Choroid plexus epithelial cell (primary cell): ENCODE measurements at places on chromosomes 4 and X.

DNA sequence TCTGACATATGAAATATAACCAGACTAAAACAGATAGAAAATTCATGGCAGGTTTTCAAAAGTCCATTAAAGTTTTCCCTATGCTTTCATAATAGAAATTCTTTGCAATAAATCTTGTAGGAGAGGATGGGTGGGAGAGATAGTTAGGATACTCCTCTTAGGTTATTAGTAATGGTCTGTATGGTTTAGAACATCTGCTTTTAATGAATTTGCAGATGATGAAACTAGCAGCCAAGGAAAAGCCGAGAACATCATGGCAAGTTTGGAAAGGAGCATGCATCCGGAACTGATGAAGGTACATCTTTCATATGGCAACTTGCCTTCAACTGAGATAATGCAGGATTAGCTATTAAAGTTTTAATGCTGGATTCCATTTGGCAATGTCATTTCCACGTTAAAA, 70.7 kb downstream of the DOCK11 start:
- no peak for DNase-seq

DNA sequence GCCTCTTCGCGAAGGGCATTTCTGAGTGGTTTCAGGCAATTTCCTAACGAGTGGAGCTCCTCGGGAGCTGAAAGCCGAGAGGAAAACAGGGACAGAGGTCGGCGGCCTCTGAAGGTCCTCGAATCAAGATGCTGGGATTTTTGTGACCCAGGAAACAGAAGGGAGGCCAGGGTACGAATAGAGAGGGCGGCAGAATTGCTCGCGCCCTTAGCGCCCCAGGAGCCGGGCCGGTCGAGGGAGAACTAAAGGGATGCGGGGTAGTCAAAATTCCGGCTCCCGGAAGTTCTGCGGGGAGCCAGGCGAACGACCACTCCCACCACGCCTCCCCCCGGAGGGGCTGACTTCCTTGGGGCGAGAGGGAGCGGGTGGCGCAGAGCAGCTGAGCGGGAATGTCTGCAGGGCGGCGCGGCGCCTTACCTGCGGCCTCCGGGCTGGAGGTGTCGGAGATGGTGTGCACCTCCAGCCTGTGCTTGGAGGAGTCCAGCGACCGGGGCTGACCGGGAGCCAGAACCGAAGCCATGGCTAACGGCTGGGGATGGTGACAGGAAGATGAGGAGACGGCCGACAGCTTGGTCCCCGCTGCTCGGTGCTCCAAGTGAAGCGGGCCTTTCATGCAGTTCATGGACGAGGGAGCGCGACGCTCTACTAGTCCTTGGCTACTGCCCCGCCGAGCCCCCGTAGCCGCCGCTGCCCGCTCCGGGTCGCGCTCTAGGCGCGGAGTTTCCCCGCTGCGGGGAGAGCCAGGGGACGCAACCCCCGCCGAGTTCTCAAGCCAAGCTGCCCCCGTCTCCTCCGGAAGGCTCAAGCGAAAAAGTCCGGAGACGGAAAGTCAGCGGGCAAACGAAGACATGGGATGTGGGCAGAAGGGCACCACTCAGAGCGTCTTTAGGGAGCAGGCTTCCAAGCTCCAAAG, 782 bp downstream of the PITX2 start:
- DNase-seq: no peak

GRCh38 chrX:41127477-41128192, 42.4 kb downstream of the USP9X start:
- no peak for DNase-seq

DNA sequence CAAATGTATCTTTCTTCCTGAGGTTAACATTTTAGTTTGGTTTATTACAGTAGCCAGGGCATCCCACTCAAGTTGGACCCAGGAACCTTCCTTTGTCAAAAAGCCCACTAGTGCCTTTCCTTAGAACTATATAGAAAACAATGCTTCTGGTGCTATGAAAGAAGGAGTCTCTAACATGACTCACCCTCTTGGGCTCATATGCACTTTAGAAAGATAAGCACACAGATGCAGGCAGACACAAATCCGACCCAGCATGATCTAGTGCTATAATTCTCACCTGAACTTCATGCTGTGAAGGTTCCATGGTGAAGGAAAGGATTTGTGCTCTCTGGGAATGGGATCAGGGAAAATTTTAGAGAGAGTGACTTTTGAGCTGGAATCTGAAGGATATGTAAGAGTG, 289.4 kb downstream of the ANKRD50 start:
- peak; percentile 68 for DNase-seq

GRCh38 chr4:67104145-67104544, 441.2 kb downstream of the CENPC start:
- DNase-seq: no peak

GRCh38 chrX:151901826-151902225, 10.9 kb upstream of the MAGEA4 start:
- DNase-seq: no peak

GRCh38 chr4:54063229-54063628, 1.2 kb downstream of the CHIC2 start:
- peak; percentile 70 for DNase-seq

DNA sequence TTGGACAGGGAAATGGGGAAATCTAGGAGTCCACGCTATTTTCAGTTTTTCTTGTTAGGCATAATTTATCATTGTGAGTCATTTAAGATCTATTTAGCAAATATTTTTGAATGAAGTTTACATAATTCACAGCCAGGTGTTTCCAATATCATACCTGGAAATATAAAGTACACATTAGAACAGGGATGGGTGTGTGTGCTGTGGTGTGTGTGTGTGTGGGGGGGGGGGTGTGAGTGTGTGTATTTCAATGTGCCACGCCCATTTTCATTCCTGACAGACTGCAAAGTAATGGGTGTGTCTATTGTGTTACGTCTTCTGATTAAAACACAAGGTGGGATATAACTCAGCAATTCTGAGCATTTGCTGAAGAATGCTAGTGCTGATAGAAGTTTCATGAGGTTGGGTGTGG, 33.2 kb downstream of the ARHGAP10 start:
- DNase-seq: no peak

GRCh38 chr4:47154816-47155370, 123.5 kb downstream of the GABRB1 start:
- no peak for DNase-seq

GRCh38 chrX:15755091-15755490, 17.0 kb downstream of the CA5B start:
- DNase-seq: no peak

DNA sequence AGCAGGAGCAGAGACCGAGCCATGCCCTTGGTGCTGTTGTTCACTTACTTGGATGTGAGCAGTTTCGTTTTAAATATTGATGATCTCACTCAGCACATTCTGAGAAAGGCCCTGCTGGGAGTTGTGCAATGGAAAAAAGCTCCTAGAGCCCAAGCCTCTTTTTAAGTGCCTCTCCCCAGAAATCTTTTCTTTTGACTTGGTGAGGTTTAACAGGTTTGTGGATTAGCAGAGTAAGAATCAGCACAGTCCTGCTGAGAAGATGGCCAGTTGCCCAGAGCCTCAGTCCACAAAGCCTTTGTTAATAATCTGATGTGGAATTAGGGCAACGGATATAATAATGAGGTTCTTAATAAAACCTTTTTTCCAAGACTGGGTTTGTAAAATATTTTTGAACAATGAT, 157.5 kb upstream of the ATP6AP2 start:
- peak; percentile 82 for DNase-seq

- no peak for DNase-seq
Measured at GRCh38 chr4:109691411-109691920, 11.8 kb downstream of the CASP6 start.

DNA sequence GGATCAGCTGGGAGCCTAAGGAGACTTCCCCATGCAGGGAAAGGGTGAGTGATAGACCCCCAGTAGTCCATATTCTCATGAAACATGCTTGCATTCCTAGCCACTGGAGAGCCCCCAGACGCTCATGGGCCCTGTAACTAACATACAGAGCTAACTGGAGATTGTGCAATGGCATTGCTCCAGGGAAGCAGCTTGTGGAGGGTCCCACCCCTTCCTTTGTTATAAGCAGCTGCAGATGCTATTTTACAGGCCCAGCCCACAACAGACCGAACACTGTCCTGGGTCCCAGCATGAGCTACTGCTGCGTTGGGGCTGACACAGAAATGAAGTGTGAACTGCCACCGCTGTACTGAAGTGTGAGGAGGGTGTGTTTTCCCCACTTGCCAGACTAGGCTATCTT, 1465.7 kb upstream of the DIAPH2 start:
- DNase-seq: no peak

DNA sequence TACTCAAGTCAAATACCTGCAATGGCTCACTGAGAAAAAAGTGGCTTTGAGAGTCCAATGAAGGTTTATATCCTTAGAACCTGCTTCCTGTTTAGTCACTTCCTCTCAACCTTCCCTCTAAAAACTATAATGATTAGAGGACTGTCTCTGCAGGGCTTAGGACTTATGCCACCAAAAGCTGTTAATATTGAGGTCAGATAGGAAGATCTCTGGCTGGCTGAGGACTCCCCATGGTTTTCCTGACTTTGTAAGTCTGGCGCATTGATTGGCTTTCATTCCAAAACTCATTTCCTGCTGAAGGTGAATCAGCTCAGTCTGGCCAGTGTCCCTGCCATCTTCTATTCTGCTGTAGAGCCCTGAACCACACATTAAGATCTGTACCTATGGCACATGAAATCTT, 140.9 kb upstream of the ANK2 start:
- no peak for DNase-seq

- DNase-seq: no peak
Measured at GRCh38 chr4:104818579-104818978, 323.9 kb upstream of the CXXC4 start.

DNA sequence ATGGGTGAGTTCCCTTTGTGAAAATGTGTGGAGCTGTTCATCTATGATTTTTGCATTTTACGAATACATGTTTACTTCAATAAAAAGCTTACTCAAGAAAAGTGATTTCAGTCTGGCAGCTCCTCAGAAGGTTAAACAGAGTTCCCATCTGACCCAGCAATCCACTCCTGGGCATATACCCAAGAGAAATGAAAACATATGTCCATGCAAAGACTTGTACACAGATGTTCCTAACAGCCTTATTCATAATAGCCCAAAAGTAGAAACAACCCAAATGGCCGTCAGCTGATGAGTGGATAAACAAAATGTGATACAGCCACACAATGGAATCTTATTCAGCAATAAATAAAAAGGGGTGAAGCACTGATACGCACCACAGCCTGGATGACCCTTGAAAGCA, 20.8 kb downstream of the CLCN4 start:
- DNase-seq: peak; percentile 70

- peak; percentile 84 for DNase-seq
Measured at GRCh38 chrX:28586981-28587551, at the start of gene IL1RAPL1. TSS of gene IL1RAPL1 (plus strand) at chrX:28587446.

DNA sequence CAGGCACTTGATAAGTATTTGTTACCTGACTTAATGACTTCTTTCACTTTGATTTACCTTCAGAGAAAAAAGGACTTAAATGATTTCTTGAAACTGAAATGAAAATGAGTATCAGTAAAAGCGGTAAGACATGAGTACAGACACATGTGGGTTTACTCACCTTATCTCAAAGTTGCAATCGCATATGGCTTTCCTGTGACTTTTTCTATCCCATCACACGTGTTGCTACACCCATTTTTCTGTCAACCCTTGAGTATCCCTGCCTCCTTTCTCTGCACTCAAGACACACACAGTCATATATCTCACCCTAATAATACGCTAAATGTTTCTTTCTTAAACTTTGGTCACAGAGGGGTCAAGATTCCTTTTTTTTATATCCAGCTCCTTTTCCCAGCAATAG, 11.0 kb upstream of the ARHGEF38 start:
- no peak for DNase-seq

- peak; percentile 81 for DNase-seq
Measured at GRCh38 chr4:137387924-137388323, 144.4 kb downstream of the PCDH18 start.

GRCh38 chrX:87626996-87627395, 109.4 kb downstream of the KLHL4 start:
- DNase-seq: no peak

GRCh38 chr4:28209371-28209924, 1348.8 kb downstream of the STIM2 start:
- no peak for DNase-seq

- DNase-seq: peak; percentile 100
Measured at GRCh38 chr4:173252024-173252935, 81.9 kb downstream of the HMGB2 start.

DNA sequence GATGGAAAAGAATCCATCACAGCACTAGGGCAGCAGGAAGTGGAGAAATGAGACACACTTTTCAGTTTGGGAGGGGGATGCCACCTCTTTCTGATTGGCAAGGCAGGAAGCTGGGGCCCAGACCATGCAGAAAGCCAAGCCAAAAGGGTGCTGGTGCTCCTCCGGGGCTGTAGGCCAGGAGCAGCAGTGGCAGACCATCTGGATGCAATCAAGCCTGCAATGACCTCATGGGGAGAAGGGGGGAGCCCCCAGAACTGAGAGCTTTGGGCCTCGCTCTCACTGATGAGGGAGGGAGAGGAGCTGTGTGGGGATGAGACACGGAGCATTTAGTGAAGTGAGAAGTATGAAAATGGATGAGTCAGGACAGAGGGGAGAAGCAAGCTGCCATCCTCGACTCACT, 141.3 kb upstream of the NALF2 start:
- no peak for DNase-seq

- DNase-seq: peak; percentile 30
Measured at GRCh38 chr4:34723605-34724004, 1520.7 kb downstream of the ARAP2 start.

GRCh38 chr4:128169245-128169644, 108.1 kb downstream of the LARP1B start:
- DNase-seq: no peak

GRCh38 chr4:178808106-178808505, 1365.9 kb upstream of the AGA start:
- no peak for DNase-seq
